ENCODE measurements at places on chromosomes 3 and 15.

- DNase-seq: no peak
These were observed 79.2 kb upstream of the FNDC3B start for GRCh38 chr3:171960159-171960558.

DNA sequence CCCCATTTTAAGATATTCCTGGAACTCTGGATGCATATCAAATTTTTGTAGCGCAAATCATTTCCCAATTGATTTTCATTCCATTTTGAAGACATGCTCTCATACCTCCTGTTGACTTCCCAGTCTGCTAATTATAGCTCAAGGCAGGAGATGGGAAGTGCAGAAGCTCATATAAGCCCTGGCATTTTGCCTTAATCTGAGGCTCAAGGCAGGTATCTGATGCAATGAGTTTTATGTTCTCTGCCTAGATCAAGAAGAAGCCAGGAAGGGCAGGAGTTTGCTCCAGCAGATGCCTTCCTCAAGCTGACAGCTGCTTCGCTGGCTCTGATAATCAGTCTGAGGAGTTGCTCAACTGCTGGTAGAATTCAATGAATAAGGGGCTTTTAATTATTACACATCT, 65.6 kb upstream of the NEDD4 start:
- DNase-seq: no peak

- no peak for DNase-seq
These were observed 6.2 kb upstream of the ZNF280D start for GRCh38 chr15:56739474-56739873.

- no peak for DNase-seq
These were observed 189.1 kb upstream of the KBTBD8 start for GRCh38 chr3:66808891-66809594.
